ENCODE measurements at places on chromosomes 6 and 20.

- no peak for DNase-seq
Observed at GRCh38 chr6:81979329-81979728, 226.8 kb upstream of the TENT5A start.

DNA sequence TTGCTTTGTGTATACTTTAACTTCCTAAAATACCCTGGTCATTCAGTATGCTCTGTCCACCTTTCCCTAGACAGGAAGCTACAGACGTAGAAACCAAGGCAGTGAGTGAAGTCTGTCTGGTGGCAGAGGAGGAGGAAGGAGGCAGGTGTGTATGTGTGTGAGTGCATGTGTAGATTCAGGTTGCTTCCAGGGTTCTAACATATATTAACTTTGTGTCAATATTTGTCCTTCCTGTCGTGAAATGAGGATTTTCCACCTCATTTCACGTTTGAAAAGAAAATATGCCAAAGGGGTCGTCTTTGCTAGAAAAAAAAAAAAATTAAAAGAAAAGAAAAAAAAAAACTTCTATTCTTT is 411.5 kb downstream of the PKHD1 start:
- DNase-seq, result no peak

- DNase-seq, result no peak
Observed at GRCh38 chr20:46568570-46569129, 18.2 kb upstream of the OCSTAMP start.

- no peak for DNase-seq
Observed at GRCh38 chr6:121857551-121857950, 422.1 kb downstream of the GJA1 start.

DNA sequence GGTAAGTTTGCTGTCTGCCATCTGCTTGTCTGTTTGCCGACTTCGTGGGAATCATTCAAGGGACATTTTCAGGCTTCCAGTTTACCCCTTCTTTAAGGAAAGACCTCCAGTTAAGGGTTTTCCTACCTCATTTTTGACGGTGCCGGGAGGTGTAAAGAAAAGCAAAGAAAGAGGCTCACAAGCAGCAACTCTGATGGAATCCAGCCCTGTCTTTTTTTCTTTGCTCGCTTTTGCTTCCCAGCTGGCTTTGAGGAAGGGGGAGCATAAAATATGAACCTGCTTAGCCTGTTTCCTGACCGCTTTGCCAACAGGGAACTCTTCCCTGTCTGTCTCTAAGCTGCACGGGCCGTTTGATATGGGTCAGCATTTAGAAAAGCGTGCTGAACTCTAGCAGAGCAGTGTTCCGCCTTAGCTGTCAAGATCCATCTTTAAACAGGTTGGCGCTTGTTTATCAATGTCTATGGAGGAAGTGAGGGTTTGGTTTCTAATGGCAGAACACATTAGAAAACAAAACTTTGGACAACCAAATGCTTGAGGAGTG is 13.8 kb downstream of the SYTL3 start:
- DNase-seq, result no peak

GRCh38 chr6:34459899-34460593 is 5.8 kb upstream of the PACSIN1 start:
- DNase-seq, result peak; percentile 11

- DNase-seq, result no peak
Observed at GRCh38 chr20:2616634-2617033, 35.8 kb upstream of the NOP56 start.

Measured in stimulated activated CD4-positive, alpha-beta T cell treated with anti-CD3 and anti-CD28 coated beads, Interleukin-15, amount 100 ng/mL, for 1 hour (primary cell).